ENCODE measurements at places on chromosomes 1 and 21. TPM values are rescaled to one million over a fixed set of nuclear protein-coding genes. Genes with fewer than 3 reads are reported as not detected.

NFASC gene
- total RNA-seq, result not detected

CD1D gene
- total RNA-seq, result not detected

DNA sequence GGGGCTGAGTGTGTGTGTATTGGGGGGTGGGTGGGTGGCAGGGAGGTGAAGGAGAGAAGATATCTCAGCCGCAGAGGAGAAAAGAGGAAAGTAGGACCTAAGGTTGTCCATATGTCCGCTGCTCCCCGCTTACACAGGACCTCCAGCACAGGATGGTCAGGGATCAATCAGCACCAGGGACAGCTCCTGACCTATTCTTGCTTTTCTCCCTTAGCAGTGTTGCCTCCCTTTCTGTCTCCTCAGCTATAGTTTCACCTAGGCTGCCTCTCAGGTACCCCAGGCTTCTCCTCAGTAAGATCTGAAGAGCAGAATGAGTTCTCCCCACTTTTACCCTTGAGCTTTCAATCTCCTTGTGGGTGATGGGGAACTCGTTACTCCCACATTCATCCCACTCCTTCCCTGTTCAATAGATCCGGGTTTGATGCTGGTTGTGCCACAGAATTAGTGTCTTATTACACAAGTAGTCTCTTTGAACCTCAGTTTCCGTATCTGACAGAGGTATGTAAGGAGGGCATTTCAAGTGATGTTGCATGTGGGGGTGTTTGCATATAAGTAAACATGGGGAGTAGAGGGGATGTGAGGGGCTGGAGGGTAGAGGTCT lies 1.4 kb upstream of the DPH2 start:
- H3K27ac ChIP-seq, result no peak overlapping the region
- H3K36me3 ChIP-seq, result peaks cover 6% of the 10 kb centered on the region
- no peak overlapping the region for H3K4me3 ChIP-seq

GRCh38 chr1:64679177-64679576 lies 65.7 kb upstream of the RAVER2 start:
- no peak for DNase-seq
- no peaks in the 10 kb centered on the region for H3K27me3 ChIP-seq
- H3K36me3 ChIP-seq, result no peaks in the 10 kb centered on the region
- H3K27ac ChIP-seq, result no peak overlapping the region
- no peak overlapping the region for H3K4me3 ChIP-seq

DNA sequence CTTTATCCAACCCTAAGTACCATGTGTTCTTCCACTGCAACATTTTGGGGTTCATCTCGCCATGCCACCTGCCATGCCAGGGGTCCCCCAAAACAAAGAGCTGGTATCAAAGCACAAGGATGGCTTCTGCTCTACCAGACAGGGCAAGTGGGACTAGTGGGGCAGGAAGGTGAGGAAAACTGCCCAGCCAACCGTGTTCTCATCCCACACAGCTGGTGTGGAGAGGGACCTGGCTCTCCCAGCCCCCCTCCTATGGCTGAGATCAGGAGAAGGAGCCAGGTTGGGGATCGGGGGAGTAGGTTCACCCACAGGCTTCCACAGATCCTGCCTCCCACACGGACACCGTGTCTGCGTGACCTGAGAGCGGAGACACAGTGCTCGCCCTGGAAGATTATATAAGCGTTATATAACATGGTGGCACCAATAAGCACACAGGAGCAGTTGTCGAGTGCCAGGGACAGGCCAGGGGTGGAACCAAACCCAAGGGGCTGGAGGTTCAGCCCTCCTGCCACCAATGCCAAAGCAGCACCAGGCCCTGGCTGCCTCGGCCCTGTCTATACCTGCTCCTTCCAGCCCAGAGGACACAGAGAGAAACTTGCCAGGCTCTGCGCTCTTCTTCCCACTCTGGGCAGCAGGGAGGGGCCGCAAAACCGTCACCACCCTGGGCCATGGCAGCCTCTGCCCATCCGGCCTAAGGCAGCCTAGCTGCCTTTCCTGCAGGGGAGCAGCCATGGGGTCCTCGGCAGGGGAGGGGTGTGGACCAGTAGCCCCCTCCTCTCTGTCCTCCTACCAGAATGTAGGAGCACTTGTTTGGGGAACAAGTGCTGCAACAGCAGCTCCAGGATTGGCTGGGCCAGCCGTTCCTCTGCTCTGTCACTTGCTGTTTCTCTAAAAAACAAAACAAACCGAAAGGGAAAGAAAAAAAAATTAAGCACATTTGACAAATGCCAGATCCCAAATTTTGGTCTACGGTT lies 43.5 kb downstream of the CD34 start:
- H3K27me3 ChIP-seq, result no peaks in the 10 kb centered on the region
- peaks cover 3% of the 10 kb centered on the region for H3K36me3 ChIP-seq
- peaks cover 87% of the 10 kb centered on the region for H3K4me1 ChIP-seq
- peak overlapping the region; percentile 70 for H3K4me3 ChIP-seq

- DNase-seq, result no peak
- no peaks in the 10 kb centered on the region for H3K36me3 ChIP-seq
- H3K4me1 ChIP-seq, result peaks cover 37% of the 10 kb centered on the region
- no peak overlapping the region for H3K27ac ChIP-seq
- H3K4me3 ChIP-seq, result no peak overlapping the region
These were observed 7.4 kb downstream of the PIK3C2B start for GRCh38 chr1:204487256-204487615.

- H3K27ac ChIP-seq, result no peak overlapping the region
- no peak for DNase-seq
- H3K4me3 ChIP-seq, result no peak overlapping the region
- no peaks in the 10 kb centered on the region for H3K4me1 ChIP-seq
- no peaks in the 10 kb centered on the region for H3K36me3 ChIP-seq
- no peaks in the 10 kb centered on the region for H3K27me3 ChIP-seq
These were observed 35.6 kb upstream of the ADGRL4 start for GRCh38 chr1:79042117-79042516.

Measured in CD4-positive, alpha-beta memory T cell (primary cell).